Common myeloid progenitor, CD34-positive (primary cell): ENCODE measurements at places on chromosomes 3 and 15.

DNA sequence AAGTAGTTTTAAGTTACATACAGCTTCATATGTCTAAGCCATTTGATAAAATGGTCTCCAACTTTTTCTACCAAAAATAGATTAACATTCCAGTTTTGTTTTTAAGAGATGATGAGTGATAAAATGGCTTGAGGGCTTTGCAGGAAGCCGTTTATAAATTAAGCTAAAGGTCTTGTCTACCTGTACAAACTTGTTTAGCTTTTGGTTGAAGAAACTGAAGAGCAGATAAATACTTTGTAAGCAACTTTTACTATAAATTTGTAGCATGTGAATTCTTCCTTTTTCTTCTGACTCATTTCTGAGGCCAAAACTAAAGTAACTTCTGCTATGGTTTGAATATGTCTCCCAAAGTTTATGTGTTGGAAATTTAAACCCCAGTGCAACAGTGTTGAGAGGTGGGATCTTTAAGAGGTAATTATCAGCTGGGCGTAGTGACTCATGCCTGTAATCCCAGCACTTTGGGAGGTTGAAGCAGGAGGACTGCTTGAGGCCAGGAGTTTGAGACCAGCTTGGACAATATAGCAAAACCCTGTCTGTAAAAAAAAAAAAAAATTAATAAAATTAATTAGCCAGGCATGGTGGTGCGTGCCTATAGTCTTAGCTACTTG is 8.2 kb upstream of the NEDD4 start:
- no peak for DNase-seq

DNA sequence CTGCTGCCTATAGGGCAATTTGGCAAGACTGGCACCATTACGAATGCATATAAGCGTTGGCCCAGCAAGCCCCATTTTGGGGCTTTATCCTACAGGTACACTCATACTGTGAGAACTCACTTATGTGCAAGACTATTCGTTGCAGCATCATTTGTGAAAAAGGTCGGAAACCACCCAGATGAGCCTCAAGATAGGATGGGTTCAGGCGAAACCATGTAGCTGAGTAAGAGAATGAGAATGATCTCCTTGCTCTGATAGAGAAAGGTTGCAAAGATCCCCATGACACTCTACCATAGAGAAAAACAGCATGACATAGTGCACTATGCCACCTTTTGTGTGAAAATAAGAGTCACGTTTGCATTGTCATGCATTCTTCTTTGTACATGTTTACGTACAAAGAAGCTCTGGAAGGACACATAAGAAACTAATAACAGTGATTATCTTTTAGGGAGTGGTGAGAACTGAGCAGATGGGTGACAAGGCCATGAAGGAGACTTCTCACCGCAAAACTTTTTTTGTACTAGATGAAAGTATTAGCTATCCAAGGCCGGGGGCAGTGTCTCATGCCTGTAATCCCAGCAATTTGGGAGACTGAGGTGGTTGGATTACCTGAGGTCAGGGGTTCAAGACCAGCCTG is 50.0 kb downstream of the RHCG start:
- no peak for DNase-seq

DNA sequence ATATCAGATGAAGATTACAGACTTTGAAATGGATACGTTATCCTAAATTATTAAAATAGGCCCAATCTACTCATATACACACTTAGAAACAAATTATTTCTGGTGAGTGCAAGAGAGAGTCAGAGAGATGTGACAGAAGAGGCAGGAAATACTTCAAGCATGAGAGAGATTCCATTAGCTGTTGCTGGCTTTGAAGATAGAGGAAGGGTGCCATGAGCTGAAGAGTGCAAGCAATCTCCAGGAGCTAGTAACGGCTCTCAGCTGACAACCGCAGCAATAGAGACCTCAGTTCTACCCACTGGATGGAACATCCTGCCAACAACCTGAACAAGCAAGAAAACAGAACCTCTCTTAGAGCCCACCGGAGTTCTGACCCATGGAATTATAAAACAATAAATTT is 270.7 kb upstream of the SLITRK3 start:
- no peak for DNase-seq

GRCh38 chr3:47715928-47716327 is 65.8 kb downstream of the SMARCC1 start:
- no peak for DNase-seq

- DNase-seq: no peak
Measured at GRCh38 chr3:74648107-74648506, 33.6 kb upstream of the CNTN3 start.

GRCh38 chr3:127794402-127794801 is 27.9 kb downstream of the MGLL start:
- DNase-seq: no peak

GRCh38 chr3:42339321-42339720 is 71.1 kb downstream of the LYZL4 start:
- no peak for DNase-seq

DNA sequence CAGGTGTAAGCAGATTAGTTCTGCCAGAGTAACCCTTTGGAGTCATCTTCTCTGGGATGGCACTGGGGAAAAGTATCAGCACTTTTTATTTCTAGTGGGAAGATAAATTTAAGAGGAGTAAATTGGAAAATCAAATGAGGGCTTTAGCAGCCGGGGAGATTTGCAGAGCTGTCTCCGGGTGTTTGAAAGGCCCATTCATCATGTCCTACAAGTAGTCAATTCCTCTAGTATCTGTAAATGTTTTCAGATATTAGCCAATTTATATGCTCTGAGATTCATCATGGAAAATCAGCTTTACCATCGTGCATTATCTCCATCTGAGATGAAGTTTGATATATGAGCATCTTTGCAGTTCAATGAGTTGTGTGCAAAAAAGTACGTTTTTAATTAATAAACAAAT is 93.6 kb downstream of the CDIN1 start:
- DNase-seq: no peak

- DNase-seq: no peak
Measured at GRCh38 chr3:158127250-158128219, 17.6 kb downstream of the RSRC1 start.

DNA sequence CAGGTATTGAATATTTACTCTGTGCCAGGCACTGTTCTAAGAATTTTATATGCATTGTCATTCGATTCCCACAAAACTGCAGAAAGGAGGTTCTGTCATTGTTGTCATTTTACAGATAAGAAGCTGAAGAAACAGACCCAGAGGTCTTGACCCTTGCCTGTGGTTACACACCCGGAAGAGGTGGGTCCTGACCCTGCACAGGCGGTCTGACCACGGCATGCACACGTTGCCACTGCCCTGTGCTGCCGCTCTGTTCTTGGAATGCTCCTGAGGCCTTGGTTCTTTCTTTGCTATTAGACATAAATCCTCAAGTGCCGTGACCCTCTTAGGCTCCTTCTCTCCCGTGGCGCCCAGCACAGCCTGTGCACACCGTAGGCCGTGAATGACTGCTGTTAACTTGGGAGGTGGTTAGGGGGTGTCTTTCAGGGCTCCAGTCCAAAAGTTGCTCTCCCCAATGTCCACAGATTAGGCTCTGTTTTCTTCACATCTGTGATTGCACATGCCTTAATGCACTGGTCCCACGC is 74.1 kb upstream of the PLXNA1 start:
- DNase-seq: peak; percentile 42

DNA sequence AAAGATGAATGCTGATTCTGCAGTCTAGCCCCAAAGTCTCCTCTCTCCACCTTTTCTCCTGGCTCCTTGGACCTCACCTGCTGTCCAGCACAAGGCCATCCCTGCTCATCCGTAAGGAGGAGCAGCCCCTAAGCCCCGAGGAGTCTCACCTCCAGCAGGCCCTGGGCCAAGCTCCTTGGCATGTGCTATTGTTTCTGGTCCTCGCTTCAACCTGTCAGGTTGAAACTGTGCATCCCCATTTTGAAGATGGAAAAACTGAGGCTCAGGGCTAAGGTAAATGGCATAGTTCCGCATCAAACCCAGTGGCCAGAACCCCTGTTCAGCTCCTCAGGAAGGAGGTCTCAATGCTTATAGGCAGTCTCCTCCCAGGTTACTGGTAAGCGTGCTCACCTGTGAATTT is 26.1 kb downstream of the CHDH start:
- no peak for DNase-seq

DNA sequence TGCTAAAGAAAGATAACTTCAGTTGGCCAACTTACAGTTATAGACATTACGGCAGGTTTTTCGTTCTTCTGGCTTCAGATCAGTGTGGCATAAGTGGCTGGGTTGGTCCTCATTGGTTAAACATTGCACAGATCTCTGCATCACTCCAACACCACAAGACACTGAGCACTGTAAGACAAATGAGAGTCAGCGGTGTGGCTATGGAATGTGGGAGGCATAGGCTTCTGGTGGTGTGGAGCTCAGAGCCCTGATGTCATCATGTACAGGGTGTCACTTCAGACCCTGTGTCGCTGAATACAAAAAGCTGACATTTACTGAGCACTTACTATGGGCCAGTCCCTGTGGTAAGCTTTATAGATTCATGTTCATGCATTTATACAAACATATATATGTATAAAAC is 146.0 kb downstream of the ADAMTS9 start:
- no peak for DNase-seq

DNA sequence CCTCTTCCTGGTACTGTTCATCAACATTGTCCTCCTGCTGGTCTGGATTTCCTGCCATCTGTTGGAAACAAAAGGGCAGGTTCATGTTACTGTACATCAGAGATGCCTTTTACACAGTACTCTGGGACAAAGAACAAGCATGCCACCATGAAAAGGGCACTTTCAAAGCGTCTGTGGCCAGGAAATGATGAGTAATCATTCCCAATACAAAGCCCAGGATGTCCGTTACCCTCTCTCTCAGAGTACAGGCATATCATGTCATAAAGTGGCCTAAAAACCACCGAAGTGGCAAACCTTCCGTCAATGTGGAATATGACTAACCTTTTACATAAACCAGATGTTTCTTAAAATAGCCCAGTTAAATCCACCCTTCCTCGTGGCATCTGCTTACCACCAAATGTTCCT is 71.2 kb downstream of the GOLIM4 start:
- peak; percentile 81 for DNase-seq

GRCh38 chr15:89352476-89352875 is 17.9 kb upstream of the POLG start:
- DNase-seq: no peak

DNA sequence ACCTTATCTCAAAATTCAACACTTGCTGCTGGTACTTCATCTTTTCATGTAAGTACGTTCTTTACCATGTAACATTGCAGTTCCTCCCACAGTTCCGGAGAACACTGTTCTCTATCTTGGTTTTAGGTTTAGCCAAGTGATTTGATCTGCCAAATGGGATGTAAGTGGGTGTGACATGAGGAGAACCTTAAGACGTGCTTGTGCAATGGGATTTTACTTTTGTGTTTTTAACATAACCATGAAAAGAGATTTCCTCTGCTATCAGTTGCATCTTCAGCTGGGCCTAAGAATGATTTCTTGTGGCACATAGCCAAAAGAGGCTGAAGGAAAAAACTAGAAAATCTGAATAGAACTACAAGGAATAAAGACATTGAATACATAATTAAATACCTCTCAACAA is 894.5 kb upstream of the ALCAM start:
- DNase-seq: no peak

DNA sequence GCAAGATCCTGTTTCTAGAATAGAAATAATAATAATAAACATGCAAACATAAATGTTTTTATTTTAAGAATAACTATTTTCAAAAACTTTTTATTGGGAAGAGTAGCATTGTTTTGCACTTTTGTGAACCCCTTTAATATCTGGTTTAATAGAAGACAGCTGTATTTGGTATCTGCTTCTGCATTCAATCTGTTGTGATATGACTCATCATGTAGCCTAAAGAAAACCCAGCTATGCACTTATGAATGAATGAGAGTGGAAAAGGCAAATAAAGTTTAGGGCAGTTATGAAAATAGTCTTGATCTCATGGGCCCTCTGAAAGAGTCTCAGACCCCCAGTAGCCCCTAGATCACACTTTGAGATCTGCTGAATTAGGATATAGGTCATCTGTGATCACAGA is 100.4 kb upstream of the PPP2R3A start:
- no peak for DNase-seq

DNA sequence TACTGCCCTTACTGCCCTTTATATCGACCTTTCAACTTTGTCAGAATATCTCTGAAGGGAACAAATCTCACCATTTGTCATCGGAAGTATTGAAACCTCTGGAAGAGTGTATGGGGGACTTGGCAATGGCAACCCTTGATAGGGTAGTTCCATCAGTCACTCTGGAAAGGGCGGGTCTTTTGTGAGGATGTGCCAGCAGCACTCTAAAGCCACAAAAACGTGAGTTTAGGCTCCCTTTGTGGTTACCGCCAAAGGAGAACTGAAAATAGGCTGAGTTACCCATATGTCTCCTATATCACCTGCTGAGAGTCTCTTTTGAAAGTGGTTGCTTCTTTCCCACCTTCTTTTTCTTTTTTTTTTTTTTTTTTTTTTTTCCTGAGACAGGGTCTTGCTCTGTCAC is 296.8 kb upstream of the CHRM5 start:
- peak; percentile 14 for DNase-seq

DNA sequence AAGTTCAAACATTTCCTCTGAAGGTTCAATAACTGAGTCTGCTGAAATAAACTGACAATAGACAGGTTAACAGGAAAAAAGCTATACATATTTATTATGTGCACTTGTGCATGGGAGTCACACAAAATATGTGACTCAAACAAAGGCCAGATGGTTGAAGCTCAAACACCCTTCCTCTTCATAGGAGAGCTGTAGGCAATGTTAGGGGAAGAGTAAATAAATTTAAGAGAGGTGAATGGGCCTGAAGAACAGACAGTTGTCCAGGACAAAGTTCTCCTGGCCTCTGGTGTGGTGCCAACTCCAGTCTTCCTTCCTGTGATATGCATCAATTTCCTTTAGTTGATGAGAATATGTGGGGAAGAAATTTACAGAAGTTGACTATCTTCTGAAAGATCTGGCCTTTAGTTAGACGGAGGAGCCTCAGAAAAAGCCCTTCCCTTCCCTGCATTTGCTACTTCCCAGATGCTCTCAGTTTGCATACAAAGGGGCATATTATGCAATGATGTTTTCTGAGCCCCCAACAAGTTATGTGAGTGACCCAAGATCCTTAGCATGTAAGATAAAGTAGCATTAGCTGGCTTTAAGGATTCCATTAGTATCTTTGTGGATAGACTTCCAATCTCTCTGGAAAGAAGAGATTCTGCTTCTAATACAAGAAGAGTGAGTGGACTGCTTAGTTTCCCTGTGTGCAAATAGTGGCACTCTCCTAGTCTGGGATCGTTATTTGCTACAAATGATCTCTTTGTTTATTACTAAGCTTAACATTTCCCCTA is 96.4 kb upstream of the IGSF10 start:
- DNase-seq: no peak

DNA sequence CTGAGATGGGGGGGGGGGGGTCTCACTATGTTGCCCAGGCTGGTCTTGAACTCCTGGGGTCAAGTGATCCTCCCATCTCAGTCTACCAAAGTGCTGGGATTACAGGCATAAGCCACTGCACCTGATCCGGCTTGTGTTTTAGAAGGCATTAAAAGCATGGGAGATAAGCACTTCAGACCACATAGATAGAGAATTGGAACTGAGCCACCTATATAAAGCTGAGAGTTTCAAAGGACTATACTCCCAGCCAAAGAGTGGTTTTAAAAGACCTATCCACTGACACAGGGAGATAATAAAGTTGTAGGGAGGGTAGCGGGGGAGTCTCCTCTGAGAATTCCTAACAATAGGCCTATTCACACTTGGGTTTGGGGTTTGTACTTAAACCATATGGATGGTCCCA is 34.8 kb downstream of the DENND4A start:
- no peak for DNase-seq
